Trophoblast cell (in vitro differentiated cells and primary cell): ENCODE measurements at places on chromosomes 2 and 18.

DNA sequence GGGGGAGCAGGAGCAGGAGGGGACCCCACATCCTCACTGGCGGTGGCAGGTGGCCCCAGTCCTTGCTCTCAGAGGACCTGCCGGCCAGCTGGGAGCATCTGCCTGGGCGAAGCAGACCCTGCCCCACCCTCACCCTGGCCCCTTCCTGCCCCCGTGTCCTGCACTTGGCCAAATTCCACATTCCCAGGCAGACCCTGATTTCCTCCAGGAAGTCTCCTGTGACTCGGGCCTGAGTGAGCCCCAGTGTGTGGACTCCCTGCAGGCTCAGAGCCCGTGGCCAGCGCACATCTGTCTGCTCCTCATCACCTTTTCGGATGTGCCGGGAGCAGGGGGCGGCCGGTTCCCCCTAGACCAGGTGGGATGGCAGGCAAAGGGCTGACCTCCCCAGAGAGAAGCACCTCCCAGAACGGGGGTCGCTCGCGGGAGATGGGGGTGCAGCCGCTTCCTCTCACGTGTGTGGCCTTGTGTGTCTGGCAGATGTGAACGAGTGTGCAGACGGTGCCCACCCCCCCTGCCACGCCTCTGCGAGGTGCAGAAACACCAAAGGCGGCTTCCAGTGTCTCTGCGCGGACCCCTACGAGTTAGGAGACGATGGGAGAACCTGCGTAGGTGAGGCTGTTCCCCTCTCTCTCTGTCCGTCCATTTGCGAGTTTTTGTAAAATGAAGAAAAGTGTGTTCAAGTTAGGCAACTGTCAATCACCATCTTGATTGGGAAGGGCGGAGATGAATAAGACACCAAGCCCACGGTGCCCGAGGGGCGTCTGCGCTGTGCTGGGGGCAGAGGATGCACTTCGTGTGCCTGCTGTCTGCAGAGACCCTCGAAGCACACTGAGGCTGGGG is 90.4 kb downstream of the TPO start:
- DNase-seq: no peak

- no peak for DNase-seq
Observed at GRCh38 chr2:178479758-178480226, 465 bp upstream of the PLEKHA3 start.

DNA sequence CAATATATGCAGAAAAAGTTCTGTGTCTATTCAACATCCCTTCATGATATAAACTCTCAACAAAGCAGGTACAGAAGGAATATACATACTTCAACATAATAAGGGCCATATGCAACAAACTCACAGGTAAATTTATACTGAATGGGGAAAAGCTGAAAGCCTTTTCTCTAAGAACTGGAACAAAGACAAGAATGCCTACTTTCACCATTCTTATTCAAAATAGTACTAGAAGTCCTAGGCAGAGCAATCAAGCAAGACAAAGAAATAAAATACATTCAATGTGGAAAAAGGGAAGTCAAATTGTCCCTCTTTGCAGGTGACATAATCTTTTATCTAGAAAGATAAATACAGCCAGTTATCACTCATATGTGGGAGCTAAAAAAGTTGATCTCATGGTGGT is 116.3 kb downstream of the ACVR1 start:
- no peak for DNase-seq

GRCh38 chr2:158662421-158662820 is 132.7 kb upstream of the DAPL1 start:
- DNase-seq: no peak

- no peak for DNase-seq
Observed at GRCh38 chr2:110819711-110820110, 87.3 kb downstream of the ACOXL start.

- no peak for DNase-seq
Observed at GRCh38 chr2:239684996-239685395, 284.2 kb upstream of the HDAC4 start.

DNA sequence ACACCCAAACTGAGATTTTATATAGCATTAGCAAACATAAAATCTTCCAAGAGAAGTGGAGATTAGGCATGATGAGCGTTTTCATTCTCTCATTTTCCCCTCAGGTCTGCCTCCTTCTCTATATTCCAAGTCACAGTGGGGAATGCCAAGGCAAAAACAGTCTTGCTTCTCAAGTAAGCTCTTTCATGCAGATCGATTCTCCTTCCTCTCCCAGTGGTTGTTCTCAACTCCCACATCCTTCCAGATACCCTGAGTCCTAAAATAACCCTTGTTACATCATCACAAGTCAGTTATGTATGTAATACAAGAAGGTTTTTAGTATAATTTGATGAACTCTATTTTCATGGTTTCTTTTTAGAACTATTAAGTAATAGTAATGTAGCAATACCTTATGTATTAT is 150.6 kb downstream of the TXNL1 start:
- no peak for DNase-seq

DNA sequence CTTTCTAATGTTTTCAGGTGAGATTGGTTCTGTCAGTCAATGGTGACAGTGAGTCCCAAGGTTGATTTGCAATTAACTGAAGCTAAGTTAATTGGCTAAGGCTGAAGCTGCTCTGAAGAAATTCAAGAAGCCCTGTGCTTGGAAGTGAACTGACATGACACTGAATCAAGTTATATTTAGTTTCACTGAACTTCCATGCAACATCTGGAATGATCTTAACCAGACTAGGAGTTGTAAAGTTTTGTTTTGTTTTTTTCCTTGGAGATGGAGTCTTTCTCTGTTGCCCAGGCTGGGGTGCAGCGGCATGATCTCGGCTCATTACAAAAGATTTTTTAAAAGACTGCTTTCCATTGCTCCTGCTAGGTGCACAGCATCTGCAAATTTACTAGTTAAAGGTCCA is 11.4 kb downstream of the SERPINB5 start:
- no peak for DNase-seq

GRCh38 chr18:2956056-2956455 is 56.9 kb downstream of the LPIN2 start:
- no peak for DNase-seq

- peak; percentile 79 for DNase-seq
Observed at GRCh38 chr2:112749755-112750559, 14.5 kb downstream of the CKAP2L start.

DNA sequence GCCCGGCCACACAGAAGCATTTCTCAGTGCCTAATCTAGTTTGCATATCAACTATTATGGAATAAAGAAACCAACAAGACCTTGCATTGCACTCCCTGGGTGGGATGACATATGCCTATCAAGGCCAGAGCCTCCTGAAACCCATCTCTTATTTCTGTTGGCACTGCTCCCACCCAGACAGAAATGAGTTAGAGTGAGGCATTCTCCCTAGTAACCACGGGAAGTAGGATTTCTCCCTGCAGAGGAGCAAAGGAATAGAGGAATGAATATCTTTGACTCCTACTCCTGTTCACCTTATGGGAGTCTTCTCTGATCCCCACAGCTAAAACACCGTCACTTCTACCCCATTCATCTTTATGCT is 24.2 kb upstream of the SCYGR1 start:
- DNase-seq: no peak

- no peak for DNase-seq
Observed at GRCh38 chr2:144771348-144771747, 251.4 kb upstream of the ZEB2 start.

- DNase-seq: no peak
Observed at GRCh38 chr18:23068570-23069310, 66.5 kb upstream of the CABLES1 start.

DNA sequence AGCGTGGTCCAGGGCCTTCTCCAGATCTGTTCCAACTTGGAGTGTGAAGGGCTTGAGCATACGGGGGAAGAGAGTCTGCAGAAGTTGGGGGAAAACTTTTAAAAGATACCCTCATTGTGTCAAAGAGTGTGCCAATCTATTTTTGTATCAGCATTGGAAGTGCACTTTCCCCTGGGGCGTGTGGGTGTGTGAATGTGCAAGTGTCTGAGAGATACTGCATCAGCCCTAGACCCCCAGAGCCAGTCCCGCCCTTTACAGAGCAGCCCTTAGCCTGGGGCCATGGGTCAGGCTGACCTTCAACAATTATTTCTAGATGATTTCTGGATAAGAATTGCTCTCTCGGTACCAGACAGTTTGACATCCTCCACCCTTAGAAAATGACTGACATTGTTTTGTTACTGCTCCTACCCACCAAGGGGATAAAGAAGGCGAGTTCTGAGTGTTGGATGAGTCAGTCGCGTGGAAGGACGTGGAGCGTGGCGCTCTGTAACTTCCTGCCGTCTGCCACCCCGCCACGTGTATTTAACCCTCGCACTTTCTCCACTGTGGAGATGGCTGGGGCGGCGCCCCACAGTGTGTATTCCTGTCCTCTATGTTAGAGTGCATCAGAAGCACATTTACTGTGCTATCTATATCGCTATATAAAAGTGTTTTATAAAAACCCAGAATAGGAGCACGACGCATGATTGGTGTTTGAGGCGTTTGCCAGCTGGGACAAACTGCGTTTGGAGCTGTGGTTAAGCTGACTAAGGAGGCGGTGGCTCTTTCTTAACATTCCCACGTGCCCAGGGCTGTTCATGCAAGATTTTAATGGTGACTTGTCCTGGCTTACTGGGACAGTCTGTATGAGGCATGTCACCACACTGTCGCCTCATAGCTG is 122.6 kb downstream of the CABLES1 start:
- no peak for DNase-seq

DNA sequence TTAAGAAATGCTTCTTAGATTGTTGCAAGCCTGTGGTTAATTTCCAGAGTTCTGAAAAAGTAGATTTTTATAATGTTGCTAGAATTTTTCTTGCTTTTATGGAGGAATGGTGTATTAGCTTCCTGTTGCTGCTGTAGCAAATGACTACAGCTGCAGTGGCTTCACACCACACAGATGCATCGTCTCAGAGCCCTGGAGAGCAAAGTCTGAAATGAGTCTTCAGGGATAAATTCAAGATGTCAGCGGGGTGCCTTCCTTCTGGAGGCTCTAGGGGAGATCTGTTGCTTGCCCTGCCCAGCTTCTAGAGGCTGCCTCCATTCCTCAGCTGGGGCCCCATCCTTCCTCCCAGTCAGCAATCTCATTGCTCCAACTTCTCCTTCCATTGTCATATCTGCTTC is 187.8 kb downstream of the ZNF516 start:
- no peak for DNase-seq

DNA sequence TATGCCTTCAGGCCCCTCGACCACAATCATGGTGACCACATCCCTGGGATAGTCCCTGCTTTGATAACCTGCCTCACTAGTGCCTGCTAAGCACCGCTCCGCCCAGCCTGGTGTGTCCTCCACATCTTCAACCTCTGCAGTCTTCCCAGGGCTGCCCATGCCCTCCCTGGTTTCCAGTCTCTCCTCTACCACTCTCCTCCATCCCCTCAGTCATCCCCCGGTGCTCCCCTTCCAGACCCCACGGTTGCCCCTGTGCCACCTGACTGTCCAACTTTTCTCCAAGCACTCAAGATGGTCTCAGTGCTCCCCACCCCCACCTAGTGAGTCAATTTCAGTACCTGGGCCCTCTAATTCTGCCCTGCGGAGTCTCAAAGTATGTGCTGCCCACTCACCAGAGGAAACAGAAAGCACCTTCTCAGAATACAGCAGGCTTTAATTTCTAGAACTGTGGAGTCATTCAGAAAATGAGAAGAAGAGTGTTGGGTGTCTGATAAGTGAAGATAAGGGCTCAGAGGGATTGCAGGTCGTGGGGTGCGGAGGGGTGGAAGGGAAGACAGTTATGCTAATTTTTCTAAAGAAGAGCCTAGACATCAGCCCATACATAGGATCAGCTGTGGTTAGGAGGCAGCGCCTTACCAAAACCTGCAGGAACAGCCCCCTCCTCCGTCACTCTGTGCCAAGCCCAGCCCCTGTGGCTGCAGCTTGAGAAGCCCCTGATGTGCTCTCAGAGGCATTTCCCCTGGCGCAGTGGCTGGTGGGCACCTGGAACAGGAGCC is 53.6 kb upstream of the CAB39 start:
- no peak for DNase-seq

DNA sequence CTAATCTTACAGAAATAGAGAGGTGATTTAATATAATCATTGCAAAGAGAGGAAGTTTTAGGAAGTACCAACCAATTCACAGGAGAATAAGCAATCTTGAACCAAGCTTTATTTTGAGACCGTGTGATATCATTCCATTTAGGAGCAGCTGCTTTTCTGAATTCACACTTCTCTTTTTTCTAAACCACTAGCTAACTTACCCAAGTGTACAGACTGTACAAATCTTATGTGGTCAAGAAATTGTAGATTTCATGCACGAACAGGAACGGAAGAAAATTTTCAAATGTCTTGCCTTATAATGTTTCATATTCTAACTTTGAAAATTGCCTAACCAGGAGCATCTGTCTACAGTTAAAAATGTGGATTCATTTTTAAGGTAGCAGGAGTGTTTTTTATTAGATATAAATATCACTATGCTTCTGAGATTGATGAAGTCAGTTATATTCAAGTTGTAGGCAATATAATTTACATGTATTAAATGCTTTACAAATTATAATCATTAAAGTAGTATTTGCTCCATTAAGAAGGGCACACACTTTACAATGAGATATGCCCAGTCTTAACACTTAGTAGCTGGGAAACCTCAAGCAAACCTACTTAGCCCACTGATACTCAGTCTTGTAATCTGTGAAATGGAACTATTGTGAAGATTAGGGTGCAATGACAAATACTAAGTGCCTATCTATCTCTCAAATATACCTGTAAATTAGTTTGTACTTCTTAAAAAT is 302.2 kb upstream of the STON1 start:
- DNase-seq: no peak

DNA sequence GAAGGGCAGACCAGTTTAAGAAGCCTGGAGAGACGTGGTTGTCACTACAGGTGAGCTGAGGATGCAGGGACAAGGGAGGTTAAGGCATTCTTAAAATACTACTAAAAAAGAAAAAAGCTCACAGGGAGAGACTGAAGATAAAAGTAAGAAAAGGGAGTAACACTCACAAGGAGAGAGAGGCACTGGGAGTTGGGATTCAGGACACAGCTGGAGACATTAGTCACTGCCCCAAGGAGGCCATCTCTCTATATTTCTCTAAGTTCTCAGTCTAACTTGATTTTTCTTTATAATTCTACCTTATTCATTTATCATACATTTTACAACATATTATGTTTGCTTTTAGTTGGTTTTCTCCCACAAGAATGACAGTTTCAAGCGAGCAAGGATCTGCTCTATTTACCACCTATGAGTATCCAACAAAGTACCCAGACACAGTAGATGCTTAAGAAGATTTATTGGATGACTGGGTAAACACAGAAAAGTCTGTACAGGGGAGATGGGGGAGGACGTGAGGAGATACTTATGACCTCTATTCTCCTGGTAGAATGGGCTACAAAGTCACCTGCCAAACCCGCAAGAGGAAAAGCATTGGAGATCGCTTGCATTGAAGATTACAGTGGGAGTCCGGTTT is 2.2 kb downstream of the SERPINE2 start:
- DNase-seq: no peak

GRCh38 chr2:239312081-239312511 is 88.7 kb downstream of the HDAC4 start:
- no peak for DNase-seq

DNA sequence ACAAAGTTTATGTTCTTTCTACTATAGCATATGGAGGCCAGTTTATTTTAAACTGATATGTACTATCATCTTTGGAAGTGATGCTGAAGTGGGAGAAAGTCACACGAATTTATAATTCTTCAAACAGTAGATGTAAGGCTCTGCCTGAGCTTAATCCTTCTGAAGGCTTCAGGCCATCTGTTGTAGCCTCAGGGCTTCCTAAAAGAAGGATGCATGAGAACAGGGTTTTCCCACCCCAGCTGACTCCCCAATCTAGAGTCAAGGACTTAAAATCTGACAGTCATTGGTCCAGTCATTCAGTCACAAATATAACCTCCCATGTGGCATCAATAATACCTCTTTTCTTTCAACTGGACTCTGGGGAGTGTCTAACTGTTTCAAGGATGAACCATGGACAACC is 330.5 kb downstream of the KCNS3 start:
- no peak for DNase-seq

- DNase-seq: no peak
Observed at GRCh38 chr2:162243294-162243693, at the start of gene FAP. TSS of gene FAP (minus strand) at chr2:162243445. CDS start at chr2:162243327, 118 bp downstream.
